Stimulated activated memory B cell treated with anti-CD40 and anti-IgM and Interleukin-4, amounts not matched to agents 10 μg/mL and 1 μg/mL and 100 μg/mL, for 72 hours (primary cell): ENCODE measurements at places on chromosomes 6 and 20.

DNA sequence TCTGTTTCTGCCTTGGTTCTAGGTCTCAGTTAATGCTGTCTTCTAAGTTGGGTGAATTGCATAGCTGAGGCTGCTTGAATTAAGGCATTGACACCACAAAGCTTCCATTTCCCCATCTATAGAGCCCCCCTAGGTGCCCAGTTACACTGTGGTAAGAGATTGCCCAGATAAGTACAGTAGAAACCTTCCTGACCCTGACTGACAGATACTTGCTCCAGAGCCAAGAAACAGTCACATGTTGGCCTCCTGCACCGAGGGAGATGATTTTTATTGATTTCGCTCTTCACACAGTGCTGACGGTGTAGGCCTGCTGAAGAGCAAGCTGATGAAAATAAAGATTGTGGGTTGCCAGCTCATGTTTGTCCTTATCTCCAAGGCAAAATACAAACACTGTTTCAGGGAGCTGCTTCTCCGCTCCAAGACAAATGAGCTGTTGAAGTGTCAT lies 67.9 kb downstream of the TRMT11 start:
- ATAC-seq, result no peak

- ATAC-seq, result peak; percentile 77
These were observed 117.5 kb downstream of the KCNQ5 start for GRCh38 chr6:72739368-72739779.

- ATAC-seq, result no peak
These were observed 247.0 kb upstream of the KCNQ5 start for GRCh38 chr6:72374857-72375256.

DNA sequence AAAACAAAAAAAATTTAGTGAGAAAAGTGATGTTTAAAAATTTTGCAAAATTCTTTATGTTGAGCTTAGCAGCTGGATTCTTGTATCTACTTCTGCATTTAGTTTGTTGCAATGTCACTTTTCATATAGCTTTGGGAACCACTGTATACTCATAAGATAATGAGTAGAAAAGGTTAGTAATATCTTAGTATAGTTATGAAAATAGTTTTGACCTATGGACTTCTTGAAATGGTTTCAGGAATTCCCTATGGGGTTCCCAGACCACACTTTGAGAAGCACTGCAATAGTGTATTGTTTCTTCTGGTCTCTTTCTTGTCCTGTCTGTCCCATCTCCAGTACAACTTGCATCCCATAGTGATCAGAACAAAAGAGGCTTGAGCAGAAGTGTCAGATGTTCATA lies 29.4 kb downstream of the PPP1R16B start:
- ATAC-seq, result peak; percentile 52

GRCh38 chr6:39834278-39834677 lies 42.1 kb downstream of the DAAM2 start:
- no peak for ATAC-seq

GRCh38 chr20:48846516-48847492 lies 19.0 kb upstream of the PREX1 start:
- ATAC-seq, result peak; percentile 99

DNA sequence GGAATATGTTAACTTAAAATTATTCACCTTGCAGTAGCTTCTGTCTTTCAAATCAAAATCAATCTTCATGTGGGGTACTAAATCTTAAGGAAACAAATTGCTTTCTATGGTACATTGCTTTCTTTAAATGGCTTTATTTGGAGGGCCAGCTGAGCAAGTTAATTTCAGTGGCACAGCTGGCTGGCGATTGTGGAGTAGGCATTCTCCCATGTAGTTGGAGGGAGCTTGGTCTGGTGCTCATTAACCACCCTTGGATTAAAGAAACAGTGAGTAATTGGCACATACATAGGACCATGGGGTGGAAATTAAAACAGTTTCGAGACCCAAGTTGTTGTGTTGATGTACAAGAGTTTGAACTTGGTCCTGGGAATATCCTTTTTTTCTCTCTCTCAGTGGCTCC lies 201.3 kb upstream of the CHD6 start:
- ATAC-seq, result no peak

DNA sequence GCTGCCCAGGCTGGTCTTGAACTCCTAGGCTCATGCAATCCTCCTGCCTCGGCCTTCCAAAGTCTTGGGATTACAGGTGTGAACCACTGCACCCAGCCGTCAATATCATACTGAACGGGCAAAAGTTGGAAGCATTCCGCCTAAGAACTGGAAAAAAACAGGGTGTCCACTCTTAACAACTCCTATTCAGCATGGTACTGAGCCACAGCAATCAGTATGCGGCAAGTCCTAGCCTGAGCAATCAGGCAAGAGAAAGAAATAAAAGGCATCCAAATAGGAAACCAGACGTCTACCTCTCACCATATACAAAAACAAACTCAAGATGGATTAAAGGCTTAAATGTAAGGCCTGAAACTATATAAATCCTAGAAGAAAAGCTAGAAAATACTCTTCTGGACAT lies 83.1 kb downstream of the FKBP5 start:
- ATAC-seq, result no peak

GRCh38 chr6:162798546-162799266 lies 70.9 kb downstream of the PACRG start:
- no peak for ATAC-seq

DNA sequence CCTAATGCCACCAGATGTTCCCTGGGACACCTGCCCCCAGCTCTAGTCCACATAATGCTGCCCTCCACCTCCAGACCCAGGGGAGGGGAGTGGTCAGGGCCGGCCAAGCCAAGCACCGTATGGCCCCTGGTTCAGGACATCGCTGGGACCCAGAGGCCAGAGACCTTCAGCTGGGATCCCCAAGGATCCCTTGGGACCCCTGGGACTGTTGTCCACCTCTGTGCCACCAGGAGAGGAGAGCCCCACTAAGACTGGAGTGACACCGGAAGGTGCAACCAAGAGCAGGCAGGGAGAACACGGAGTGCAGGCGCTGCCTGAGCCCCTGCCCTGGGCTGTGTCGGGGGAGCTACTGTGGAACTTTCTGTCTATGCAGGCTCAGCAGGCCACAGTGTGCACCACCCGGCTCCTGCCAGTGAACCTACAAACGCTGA lies 43.6 kb downstream of the CTCFL start:
- ATAC-seq, result peak; percentile 61

DNA sequence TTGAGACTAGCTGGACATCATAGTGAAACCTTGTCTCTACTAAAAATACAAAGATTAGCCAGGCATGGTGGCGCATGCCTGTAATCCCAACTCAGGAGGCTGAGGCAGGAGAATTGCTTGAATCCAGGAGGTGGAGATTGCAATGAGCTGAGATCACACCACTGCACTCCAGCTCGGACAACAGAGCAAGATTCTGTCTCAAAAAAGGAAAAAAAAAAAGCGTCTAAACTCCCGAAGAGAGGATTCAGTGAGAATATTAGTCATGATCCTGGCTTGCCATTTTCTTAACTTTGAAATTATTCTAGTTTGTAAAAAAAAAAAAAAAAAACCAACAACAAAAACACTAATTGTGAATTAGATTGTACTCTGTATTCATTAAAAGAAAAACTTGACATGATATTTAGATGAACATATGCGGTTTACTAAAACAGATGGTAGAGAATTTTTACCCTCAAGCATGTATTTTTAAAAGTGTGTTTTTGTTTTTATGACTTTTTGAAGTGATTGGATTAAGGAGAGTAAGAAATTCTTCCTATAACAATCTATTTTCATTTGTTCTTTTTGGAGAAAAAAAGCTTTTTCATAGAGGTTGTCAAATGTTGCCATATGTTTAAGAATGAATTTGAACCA lies 80.7 kb downstream of the UST start:
- no peak for ATAC-seq

DNA sequence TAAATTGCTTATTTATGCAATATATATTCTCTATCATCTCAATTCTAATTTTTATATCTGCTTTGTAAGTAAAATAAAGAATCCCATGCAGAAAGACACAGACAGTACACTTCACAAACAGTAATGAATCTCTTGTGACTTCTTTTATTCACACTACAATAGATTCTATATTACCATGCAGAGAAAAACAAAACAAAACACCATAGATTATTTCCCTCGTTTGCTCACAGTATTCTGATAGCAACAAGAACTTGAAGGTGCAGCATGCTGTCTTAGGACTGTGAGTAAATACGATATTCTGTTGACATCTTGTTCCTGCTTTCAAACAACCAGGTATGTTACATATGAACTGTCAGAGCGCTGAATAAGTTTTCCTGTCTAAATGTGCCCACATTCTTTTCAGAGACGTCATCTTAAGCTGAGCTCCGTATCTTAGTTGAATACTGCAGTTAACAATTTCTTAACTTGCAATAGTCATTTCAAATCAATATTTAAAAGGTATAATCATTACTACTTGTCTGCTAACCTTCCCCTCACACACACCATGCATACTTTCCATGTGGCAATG lies 140.1 kb downstream of the BTBD9 start:
- ATAC-seq, result no peak

DNA sequence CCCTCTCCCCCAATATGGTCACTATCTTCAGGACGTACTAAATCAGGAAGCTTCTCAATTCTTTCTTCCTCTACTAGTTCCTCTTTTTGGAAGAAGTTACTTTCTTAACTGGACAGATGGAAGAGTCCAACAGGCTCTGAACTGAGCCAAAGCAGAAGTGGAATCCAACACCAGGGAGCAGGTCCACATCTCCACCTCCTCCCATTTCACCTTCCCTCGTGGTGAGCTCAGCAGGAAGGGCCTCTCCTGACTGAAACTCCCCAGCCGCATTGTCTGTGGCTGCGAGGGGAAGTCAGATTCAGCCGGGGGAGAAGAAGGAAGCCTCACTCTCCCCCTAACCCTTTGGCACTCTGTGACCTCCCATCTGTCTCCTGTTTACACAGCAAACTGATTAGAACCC lies 63.8 kb upstream of the UST start:
- peak; percentile 63 for ATAC-seq

- no peak for ATAC-seq
These were observed 4.5 kb downstream of the FLRT3 start for GRCh38 chr20:14332866-14333265.

DNA sequence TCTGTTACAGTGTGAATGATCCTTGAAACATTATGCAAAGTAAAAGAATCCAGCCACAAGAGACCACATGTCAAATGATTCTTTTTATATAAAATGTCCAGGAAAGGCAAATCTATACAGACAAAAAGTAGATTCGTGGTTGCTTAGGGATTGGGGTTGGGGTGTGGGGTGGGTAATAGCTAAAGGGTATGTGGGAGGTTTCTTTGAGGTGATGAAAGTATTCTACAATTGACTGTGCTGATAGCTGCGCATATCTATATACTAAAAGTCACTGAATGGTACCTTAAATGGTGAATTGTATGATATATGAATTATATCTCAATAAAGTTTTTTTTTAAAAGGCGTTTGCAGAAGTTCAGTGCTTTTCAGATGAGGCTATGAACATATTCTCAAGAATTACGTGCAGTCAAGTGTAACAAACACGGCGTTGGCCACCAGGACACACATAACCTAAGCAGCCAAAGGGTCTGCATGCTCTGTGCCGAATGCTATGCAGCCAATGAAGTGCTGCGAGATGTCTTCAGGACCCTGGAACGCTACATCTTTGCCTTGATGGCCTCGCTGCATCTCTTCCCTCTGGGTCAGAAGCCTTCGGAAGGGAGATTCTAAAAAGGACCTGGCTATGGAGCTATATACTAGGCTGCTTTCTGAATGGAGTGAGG lies 96.9 kb downstream of the SCML4 start:
- no peak for ATAC-seq

DNA sequence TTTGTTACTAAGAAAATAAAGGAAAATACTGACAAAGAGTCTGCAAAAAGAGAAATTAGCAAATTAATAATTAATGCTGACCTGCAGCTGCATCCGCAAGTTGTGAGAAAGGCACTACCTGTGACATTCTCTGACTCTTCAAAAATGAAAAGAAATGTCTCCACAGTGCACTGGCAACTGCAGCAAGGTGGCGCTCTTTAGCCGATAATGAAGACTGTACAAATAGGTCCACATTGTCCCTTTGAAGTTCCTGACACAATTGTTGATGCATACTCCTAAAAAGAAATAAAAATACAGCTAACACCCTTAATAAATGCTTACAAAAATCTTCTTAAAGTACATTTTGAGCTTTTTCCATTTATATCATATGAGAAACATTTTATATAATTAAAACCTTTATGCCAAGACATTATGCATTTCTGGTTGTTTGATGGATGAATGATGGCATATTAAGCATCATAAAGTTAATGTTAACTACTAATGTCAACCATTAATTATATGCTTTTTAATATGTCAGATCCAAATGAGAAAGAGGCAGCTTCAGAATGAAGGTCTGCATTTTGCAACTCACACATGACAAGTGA lies 96.5 kb downstream of the MMS22L start:
- ATAC-seq, result peak; percentile 71

GRCh38 chr6:6723361-6723760 lies 134.8 kb downstream of the LY86 start:
- no peak for ATAC-seq

GRCh38 chr20:18901980-18902737 lies 88.6 kb downstream of the SCP2D1 start:
- no peak for ATAC-seq

GRCh38 chr6:138037009-138037504 lies 70.2 kb downstream of the PERP start:
- ATAC-seq, result no peak

DNA sequence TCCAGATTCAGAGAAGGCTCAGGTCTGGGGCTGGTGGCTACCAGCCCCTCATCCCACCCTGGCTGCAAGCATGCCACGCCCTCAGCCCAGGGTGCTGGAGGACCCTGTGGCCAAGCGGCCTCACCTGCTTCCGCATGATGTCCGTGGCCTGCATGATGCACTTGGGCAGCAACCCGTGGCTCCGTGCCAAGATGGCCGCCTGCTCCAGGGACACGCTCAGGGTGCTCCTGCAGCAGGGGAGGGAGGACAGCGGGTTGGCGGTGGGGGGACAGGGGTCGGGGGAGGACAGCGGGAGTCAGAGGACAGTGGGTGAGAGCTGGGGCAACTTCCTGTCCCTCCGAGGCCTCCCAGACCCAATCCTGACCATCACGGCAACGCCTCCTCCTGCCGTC lies 200.1 kb downstream of the PREX1 start:
- ATAC-seq, result no peak

- ATAC-seq, result no peak
These were observed 55.6 kb downstream of the SLX4IP start for GRCh38 chr20:10490706-10491105.

DNA sequence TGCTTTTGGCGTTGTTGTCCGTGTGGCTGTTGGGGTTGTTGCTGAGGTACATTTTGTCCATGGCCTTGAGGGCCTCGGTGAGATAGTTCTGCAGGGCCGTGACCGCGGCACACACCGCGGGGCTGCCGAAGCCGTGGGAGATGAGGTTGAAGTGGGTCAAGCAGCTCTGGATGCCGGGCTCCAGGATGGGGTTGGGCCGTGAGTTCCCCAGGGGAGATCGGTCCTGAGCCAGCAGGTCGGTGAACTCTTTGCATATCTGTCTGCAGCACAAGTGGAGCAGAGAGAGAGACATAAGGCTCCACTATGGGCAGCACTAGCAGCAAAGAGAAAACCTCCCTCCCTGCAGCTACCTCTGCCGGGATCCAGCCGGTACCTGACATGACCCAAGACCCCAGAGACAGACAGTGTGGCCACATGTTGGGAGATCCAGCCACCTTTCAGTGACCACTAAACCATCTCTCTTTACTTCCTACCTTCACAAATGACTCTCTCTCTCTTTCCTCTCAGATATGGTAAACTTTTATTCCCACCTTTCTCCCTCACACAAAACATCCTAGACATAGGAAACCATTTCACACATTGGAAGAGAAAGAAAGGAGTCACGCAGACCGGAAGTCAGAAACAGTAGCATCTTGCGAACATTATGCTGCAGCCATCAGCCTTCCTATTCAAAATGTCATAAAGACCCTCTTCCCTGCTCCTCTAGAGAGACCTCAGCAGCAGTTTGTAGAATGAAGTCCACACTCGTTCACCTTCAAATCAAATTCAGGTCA lies 16.2 kb downstream of the TFAP2A start:
- ATAC-seq, result no peak
